Stomach (tissue), 19 donors: ENCODE measurements at places on chromosomes 1 and 21. TPM values are rescaled to one million over a fixed set of nuclear protein-coding genes. Genes with fewer than 3 reads are reported as not detected.

Gene RABGAP1L
- total RNA-seq, result 238 TPM

Gene CYP2J2
- 1.0 TPM for total RNA-seq

Gene RNU1-1
- 9,966 TPM for total RNA-seq

Gene TAS1R2
- total RNA-seq, result not detected

Gene KCNE2
- total RNA-seq, result 126 TPM

Gene COL6A2
- 636 TPM for total RNA-seq

Gene SPATA45
- not detected for total RNA-seq

Gene CD52
- total RNA-seq, result not detected

Gene C1orf35
- total RNA-seq, result 10.9 TPM

Gene GBP2
- total RNA-seq, result 74.2 TPM

Gene PCBP3
- total RNA-seq, result not detected

Gene SPATA17
- total RNA-seq, result 2.3 TPM

Gene CACNA1S
- total RNA-seq, result not detected

Gene CHD5
- total RNA-seq, result 0.45 TPM

Gene TCHHL1
- total RNA-seq, result not detected

Gene SPATA1
- total RNA-seq, result 1.8 TPM

Gene NFASC
- total RNA-seq, result 22.3 TPM

Gene UQCRH
- total RNA-seq, result 200 TPM

Gene SMCP
- not detected for total RNA-seq

Gene NCF2
- total RNA-seq, result 6.4 TPM

Gene SPRR5
- not detected for total RNA-seq

Gene RAP1GAP
- 21.1 TPM for total RNA-seq

Gene VWA5B1
- total RNA-seq, result not detected

Gene FCER1G
- total RNA-seq, result 4.5 TPM

Gene FMO2
- 5.9 TPM for total RNA-seq

Gene VHLL
- total RNA-seq, result not detected

Gene TCHH
- total RNA-seq, result not detected

Gene PROX1
- total RNA-seq, result 6.1 TPM

Gene KCNAB2
- 5.7 TPM for total RNA-seq

Gene FCRLB
- not detected for total RNA-seq

Gene LYPD8
- total RNA-seq, result not detected

Gene PTAFR
- total RNA-seq, result 0.45 TPM

Gene LCE3D
- not detected for total RNA-seq

Gene HSPG2
- total RNA-seq, result 186 TPM

Gene DNAJC28
- total RNA-seq, result 0.58 TPM

Gene RIPK4
- 33.8 TPM for total RNA-seq
